Cerebellar nuclear complex (tissue), 1 donor: ENCODE measurements at places on chromosomes 6 and 20.

GRCh38 chr6:32060966-32061655 is 22.9 kb downstream of the CYP21A2 start:
- no peak for DNase-seq

DNA sequence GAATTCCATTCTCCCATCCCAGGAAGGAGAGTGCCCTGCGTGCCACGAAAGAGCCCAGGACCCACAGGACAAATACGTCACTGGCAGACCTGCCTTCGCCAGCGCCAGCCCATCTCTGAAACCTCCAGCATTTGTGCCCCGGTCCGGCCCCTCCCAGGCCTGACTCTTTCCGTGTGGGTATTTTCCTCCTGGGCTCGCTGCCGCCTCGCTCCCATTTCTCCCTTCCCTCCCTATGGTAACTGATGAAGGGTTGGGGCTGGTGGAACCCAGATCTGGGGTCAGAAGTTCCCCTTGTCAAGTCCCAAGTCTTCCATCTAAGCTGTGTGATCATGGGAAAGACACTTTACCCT is 208.5 kb downstream of the LRFN2 start:
- DNase-seq: no peak

DNA sequence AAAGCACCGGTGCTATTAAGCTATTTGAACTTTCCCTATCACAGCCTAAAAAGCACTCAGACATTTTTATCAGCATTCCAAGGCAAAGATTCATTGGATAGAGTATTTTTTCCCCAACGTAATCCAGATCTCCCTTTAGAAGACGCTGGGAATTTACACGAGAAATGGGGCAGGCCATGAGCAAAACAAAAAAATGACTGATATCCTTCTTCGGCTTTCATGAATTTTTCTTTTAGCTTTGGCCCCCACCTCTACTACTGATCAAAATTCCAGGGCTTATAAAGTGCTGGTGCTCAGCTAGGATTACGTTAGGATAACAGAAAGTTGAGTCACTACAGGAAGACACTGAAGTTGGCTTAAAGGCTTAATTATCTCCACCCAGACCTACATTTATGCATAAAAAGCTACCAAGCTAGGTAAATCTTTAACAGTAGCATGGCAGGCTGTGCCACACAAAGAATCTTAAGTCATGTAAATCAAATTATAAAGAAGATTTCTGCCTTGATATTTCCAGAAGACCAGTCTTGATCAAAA is 418.5 kb upstream of the BTBD3 start:
- no peak for DNase-seq

DNA sequence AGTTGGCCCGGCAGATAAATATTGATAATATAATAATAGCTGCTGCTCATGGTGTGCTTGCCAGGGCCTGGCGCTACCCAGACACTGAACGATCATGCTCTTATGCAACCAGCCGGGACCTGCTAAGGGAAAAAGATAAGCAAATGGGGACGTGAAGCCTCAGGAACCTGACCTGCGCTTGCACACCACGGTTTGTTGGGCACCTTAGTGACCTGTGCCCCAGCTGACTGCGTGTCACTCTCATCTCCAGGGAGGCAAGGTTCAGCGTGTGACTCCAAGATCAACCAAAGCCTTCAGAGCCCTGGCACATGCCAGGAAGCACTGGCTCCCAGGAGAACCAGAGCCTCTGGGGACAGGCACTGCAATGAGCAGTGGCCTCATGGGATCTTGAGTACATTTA is 111.1 kb downstream of the AGPAT4 start:
- no peak for DNase-seq

- DNase-seq: no peak
Measured at GRCh38 chr6:133894795-133895358, 6.0 kb downstream of the TCF21 start.

- DNase-seq: no peak
Measured at GRCh38 chr6:43052842-43053544, 658 bp downstream of the CUL7 start.

- DNase-seq: no peak
Measured at GRCh38 chr6:30172681-30173080, 9.3 kb downstream of the TRIM15 start.

GRCh38 chr6:73329201-73329600 is 24.9 kb downstream of the DPPA5 start:
- DNase-seq: no peak

DNA sequence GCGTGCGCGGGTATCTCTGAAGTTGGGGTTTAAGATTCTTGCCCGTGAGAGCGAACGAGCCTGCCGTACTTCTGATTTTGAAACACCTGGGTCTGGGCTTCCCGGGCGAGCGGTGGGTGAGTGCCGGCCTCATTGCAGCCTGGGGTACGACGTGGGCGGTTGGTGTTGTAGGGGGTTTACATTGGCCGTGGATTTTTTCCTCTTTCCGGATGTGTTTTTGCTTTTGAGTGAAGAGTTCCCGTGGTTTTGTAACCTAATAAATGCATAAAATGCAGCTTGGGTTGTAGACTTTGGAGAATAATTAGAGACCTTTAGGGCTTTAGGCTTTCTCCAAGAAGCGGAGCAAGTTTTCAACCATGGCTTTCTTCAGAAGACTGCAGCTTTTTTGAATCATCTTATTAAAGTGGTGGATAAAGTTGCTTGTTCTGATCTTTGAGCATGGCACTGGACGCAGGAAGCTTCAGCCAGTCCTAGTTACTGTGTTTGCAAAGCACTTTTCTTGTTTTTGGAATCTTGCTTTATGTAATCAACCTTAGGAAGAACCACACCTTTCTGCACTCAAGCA is 314 bp downstream of the FARS2 start:
- no peak for DNase-seq

- DNase-seq: no peak
Measured at GRCh38 chr6:81984599-81984998, 232.1 kb upstream of the TENT5A start.

DNA sequence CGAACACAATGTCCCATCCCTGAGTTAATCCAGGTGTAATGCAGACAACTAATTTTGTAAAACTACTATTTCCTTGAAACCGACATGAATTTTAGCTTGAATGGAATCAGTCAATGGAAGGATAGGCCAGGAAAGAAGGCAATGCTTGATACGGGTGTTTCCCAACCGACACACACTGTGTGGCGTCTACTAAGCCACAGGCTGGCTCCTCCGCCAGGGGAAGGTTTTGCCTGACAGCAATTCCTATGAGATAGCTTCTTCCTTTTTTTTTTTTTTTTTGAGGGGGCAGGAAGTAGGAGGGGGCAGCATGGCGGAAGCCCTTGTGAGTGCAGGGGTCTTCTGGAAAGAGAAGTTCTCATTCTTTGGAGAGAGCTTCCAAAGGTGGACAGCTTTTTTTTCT is 12.0 kb upstream of the LAMA4 start:
- DNase-seq: no peak
